Stimulated activated CD8-positive, alpha-beta memory T cell treated with anti-CD3 and anti-CD28 coated beads, Interleukin-15, amount 100 ng/mL, for 4 hours (primary cell): ENCODE measurements at places on chromosomes 4 and X.

DNA sequence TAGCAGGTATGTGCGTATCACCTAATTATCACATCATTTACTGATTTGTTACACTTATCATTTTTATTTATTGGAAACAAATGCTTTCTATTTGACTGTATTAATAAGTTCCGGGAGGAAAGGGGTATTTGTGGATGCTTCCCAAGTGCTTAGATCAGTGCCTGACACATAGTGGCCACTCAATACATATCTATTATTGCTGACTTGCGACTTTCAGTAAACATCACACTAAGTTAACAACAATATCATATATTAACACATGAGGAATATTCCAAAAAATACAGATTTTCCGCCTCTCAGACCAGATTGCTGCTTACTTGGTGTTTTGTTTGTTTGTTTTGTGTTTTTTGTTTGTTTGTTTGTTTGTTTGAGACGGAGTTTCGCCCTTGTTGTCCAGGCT is 52.6 kb upstream of the ZFP42 start:
- DNase-seq: no peak

GRCh38 chrX:1778817-1779216 is 164.0 kb downstream of the ASMT start:
- DNase-seq: no peak

GRCh38 chrX:10677490-10677889 is 57.1 kb upstream of the MID1 start:
- no peak for DNase-seq

DNA sequence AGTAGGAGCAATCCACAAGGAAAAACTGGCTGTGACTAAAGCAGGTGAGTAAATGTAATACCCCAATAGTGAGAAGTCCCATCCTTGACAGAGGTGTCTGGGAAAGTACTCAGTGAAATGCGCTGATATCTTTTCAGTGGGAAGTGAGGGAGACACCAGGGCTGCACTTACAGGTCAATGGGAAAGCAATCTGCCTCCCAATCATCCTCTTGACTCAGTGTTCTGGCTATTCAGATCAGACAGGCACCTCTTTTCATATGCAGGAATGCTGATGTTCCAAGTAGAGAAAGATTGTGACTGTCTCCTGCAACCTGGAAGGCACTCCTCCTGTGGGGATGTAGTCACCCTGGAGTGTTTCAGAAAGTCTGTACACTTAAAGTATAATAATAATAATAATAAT is 39.9 kb upstream of the SPIN2A start:
- DNase-seq: no peak

GRCh38 chr4:98928131-98928504 is 815 bp downstream of the EIF4E start:
- DNase-seq: peak; percentile 53

DNA sequence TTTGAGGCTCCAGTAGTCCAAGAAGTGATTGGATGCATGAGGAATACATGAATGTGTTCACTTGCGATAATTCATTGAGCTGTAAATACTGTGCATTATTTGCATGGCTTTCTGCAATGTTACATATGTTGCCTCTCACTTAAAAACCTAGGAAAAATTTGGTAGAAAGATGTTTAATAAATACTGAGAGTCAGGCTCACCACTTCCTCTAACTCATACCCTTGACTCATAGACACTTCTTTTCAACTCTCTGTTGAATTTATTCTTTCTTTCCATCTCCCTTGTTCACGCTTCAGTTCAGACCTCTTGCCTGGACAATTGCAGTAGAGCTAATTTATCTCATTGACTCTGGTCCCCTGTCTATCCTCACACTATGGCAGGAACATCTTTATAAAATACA is 35.8 kb upstream of the LEF1 start:
- DNase-seq: no peak

DNA sequence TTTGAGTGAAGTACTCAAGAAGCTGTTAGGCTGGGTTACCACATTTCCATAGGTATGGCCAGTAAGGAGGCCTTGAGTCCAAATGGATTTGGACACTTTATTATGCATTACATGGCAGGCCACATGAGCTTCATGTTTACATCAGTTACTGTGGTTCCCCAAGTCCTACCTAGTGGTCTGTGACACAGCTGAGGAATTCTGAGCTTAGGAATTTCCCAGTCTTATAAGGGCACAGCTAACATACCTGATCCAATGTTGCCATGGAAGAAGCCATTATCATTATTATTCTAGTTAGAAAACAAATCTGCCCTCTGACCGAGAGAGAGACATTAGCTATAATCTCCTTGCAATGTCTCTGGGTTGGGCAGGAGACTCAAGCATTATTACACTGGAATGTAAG is 174.4 kb upstream of the NUDT10 start:
- DNase-seq: no peak

DNA sequence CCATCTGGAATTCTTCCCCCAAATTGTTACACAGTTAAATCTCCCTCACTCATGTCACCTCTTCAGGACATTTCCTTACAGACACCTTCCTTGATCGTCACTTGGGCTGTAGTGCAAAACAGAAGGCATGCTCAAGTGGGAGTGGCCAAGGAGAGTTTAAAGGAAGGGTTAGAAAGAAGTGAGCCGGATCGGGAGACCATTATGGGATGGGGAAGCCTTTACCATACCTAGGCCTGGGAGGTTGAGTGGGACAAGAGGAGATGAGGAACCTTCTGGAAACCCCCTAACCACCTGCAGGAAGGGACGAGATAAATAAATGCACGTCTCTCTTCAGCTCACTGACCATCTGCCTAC is 102.7 kb downstream of the UCHL1 start:
- DNase-seq: no peak

GRCh38 chr4:128387600-128388351 is 100.2 kb upstream of the PGRMC2 start:
- DNase-seq: no peak

DNA sequence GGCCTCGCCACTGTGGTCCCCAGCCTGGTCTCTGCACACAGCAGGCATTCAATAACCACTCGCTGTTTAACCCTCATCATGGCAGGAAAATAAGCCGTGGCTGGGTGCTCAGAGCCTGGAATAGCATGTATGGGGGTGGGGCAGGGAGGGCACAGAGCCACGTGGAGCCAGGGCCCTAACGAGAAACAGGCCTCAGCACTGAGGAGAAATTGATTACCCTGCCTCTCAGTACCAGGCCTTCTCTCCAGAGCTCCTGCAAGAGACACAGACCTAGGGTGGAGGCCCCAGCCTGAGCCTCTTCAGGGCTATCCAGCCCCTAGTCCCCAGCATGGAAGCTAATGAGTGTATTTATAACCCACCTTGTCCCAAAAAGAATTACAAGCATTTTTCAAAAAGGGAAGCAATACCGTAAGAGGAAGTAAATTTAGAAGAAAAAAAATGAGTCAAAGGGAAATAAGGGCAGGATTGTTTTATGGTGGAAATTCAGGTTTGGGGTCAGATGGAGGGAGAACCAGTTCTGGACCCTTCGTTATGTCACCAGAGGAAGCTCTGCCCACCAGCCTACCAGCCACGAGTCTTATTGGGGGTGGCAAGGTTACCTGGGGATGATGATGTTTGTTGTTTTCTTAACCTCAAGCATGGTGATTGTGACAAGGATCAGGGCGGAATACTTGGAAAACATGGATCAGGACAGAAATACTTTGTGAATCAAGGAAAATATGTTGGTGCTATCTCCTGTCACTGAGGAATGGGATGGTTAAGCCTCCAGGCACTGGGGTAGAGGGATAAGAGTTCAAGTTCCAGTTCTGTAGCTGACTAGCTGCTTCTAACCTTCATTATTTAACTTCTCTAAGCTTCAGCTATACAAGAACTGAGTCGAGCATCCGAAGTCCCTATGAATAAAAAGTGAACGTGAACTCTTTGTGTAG is 101.9 kb upstream of the RBPJ start:
- DNase-seq: no peak

DNA sequence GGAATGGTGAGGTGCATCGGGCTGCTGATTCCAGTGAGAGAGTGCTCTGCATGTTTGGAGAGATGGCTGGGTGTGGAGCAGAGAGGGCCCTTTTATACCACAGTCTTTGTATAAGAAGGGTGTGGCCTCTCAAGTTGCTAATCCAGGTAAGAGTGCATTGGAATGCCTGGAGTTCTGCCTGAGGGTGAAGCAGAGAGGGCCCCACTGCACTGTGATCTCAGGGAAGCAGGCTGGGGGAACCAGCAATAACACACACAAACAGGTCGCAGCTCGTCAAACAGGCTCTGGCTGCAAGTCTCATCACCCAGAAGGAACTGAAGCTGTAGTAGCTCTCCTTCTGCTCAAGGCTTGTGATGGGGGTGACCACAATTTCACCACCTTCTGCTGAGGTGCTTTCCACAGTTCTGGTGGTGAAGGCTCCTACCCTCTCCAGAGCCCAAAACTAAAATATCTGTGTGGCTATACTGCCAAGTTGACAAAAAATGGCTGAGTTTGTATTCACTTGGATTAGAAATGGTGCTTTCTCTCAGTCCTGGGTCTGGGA is 687.4 kb upstream of the HS3ST1 start:
- no peak for DNase-seq

DNA sequence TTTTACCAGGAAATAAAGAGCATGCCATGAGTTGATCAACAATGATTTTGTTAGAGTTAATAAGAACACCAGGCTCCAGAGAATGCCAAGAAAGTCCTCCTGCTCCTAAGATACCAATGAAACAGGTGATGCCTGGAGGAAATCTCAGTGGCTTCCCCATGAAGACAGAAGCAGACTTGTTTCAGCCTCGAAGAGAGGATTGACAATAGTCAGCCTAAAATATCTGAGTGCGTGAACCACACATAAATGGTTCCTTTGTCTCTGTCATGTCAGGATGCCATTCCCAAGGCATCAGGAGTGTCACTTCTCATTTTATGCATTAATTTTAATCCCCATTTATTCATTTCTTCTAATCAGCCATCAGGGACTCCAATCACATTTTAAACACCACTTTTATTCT is 69.6 kb downstream of the PHOX2B start:
- DNase-seq: no peak

DNA sequence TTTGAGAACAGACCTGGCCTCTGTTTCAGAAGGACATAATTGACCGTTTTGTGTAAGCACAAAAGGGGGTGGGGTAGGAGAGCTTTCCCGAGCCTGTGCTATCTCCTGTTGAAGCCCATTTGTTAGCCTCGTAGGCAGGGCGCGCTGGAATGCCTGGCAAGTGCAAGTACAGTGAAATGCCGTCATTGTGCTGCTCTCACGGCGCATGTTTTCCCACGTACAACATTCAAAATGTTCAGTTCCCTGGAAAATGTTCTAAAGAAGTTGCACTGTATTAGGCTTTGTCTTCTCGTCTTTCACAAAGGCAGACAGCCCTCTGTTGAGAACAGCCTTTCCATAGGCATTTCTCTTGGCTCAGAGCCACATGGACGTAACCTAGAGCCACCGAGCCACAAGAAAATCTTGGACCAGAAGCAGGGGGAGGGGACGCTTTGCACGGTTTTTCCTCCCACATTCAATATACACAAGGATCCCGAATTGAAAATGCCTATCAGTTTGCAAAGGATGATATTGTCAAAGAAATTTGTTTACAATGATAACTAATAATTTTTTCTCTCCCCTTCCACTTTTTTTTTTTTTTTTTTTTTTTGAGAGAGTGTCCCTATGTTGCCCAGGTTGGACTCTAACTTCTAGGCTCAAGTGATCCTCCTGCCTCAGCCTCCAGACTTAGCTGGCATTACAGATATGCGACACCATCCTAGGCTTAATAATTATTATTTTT is 54.6 kb upstream of the RAPGEF2 start:
- no peak for DNase-seq

GRCh38 chr4:124409044-124409443 is 303.5 kb downstream of the ANKRD50 start:
- DNase-seq: no peak

DNA sequence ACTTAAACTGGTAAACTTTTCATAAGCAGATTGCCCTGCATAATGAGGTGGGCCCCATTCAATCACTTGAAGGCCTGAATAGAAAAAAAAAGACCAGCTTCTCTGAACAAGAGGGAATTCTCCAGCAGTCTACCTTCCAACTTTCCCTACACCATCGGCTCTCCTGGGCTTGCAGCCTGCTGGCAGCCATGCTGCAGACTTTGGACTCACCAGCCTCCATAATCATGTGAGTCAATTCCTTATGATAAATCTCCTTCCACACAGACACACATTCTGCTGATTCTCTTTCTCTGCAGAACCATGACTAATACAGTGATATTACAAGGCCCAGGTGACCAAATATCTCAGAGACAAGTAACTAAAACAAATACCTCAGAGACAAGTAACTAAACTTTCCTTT is 113.8 kb upstream of the WDR17 start:
- DNase-seq: no peak

DNA sequence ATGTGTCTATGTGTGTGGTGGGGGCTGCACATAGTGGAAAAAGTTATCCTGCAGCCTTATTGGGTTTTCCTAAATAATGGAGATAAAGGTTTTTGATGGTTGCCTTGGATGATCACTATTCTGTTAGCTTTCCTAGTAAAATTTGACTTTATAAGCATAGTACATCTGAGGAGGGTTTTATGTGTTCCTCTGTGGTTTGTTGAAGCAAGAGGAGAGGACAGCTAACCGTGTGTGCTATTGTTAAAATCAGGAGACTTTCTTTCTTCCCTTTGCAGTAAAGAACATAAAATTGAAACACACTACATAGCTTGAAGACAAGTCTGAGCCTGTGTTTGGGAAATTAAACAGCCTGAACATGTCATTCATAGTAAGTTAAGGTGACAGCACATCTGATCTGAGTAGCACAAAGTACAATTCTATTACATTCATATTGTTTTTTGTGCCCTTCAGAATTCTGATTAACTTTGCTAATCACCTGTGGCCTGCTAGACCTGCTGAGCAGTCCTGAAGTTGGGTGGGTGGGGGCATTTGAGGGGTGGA is 36.8 kb downstream of the C4orf51 start:
- DNase-seq: no peak

- DNase-seq: no peak
Measured at GRCh38 chr4:168604496-168605373, 107.9 kb downstream of the PALLD start.

- no peak for DNase-seq
Measured at GRCh38 chrX:138011468-138011867, 445.5 kb downstream of the ZIC3 start.

GRCh38 chr4:80980239-80980638 is 50.3 kb upstream of the BMP3 start:
- DNase-seq: no peak

GRCh38 chr4:146098978-146099377 is 76.5 kb upstream of the LSM6 start:
- no peak for DNase-seq

GRCh38 chr4:18419780-18420179 is 398.2 kb upstream of the LCORL start:
- DNase-seq: no peak

DNA sequence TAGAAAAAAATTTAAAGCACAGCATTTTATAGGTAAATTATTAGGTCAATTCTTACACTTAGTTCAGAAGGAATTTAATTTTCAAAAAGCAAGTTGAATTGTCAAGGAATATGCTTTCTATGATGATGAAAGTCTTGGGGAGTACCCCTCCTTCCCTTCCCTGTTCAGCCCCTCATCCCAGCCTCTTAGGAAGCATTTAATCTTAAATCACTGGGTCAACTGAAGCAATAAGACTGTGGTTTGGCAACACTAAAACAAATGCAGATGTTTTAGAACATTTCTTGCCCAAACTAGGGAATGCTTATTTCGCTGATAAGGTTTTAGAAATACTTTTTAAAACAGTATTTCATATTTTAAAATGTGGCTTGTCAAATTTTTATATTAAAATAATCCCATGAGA is 19.1 kb upstream of the ARSJ start:
- DNase-seq: no peak
